EH (cell line): ENCODE measurements at places on chromosomes 1 and 21.

DNA sequence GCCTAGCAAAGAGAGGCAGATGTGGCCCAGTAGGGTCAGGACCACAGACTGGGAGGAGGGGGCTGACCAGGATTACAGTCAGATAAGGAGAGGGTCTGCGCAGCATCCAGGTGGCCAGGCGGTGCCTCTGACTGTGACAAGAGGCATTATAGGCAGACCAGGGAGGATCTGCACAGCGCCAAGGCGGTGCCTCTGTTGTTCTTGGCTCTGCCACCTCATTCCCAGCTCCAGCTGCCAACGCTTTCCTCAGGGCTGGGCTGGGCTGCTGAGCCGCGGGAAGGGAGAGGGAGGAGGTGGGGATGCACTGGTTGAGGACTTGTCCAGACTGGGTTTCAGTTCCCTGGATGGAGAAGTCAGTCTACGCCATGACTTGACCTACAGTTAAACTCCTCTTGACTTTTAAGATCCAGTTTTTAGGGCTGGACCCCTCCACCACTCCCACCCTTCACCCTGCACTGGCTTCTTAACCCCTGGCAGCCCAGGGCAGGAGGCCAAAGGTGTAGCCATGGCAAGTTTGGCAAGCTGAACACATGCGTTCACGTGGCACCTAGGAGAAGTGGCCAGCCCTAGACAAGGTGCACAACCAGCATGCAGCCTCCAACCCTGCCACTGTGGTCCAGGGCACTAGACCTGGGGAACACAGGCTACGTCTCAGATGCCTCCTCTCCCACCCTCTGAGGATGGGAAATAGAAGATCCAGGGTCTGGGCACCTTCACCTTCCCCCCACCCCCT, 4.5 kb upstream of the CRABP2 start:
- DNase-seq: peak; percentile 85

DNA sequence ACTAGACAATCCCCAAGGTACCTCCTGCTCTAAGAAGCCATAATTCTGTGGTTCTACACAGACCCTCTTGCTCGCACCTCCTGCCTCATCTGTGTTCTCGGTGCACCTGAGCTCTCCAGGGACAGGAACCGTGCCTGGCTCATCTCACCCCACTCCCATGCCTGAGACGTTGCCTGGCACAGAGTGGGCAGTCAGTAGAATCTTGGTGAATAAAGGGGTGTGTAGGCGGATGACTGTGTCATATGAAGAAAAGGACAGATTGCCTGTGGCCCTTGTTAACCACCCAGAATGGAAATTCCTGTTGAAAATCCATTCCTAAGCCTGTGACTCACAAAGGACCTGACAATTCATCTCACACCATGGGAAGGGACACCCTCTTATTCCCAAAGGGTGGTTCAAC, 92.9 kb downstream of the KCNN3 start:
- no peak for DNase-seq

- DNase-seq: no peak
Observed at GRCh38 chr1:162924179-162924578, 63.2 kb upstream of the CCDC190 start.

GRCh38 chr1:1117469-1117831, 1.6 kb upstream of the C1orf159 start:
- no peak for DNase-seq

DNA sequence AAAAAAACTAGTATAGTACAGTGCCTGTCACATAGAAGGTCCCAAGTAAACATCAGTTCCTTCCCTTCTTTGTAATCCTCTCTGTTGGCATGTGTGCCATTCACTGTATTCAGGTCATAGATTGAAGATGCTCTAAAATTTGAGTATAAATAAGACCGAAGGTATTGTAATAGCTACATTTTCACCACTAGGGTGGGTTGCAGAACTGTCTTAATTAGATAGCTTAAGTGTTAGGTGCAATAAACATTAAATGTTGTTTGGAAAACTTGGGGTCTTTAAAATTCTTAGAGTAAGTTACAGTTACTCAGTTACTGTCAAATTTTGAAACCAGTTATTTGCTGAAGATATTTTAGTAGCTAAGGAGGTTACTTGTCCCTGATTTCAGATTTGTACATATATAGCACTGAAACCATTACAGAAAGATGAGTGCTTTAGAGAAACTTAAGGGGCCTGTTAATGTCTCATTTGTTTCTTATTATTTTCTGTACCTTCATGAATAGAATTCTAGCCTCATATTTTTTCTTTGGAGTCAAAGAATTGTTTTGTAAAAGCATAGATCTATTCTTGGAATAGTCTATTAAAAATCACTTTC, 24.3 kb downstream of the PER3 start:
- peak; percentile 41 for DNase-seq

- no peak for DNase-seq
Observed at GRCh38 chr1:167554028-167554779, 642 bp upstream of the CREG1 start.

GRCh38 chr1:30981172-30981571, 72.6 kb upstream of the SDC3 start:
- no peak for DNase-seq

- no peak for DNase-seq
Observed at GRCh38 chr1:18151436-18152122, 44.0 kb downstream of the IGSF21 start.

- peak; percentile 28 for DNase-seq
Observed at GRCh38 chr1:186754542-186755145, 74.1 kb upstream of the PLA2G4A start.

DNA sequence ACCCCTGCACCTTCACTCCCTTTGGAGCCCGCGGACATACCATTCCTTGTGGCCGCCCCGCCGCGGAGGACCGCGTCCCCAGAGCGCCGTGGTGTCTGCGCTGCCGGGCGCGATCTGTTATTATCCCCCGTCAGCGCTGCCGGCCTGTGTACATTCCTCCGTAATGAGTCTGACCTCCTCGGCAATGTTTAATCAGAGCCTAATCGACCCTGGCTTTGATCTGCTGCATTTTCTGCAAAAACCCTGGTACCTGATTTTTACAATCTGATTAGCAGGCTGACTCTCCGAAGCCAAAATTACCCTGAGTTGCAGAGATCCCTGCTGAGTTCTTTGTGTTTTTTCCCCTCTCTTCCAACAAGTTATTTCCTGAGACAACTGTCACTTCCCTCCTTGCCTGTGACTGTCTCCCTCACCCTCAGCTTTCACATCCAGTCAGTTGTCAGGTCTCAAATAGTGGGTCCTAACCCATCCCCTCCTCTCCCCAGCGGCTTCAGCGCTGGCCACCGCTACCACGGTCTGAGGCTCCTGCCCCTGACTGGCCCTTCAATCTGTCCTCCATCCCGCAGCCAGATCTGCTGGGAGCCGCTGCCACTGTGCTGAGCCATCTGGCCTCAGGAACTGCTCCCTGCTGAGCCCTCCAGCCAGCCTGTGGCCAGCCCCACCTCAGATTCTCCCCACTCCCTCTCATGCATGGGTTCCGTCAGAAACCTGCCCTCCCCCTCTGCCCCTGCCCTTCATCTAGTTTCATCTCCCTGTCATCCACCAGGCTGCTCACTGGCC, 53.5 kb downstream of the GLIS1 start:
- DNase-seq: peak; percentile 42

- no peak for DNase-seq
Observed at GRCh38 chr1:118116909-118117308, 68.1 kb downstream of the SPAG17 start.

DNA sequence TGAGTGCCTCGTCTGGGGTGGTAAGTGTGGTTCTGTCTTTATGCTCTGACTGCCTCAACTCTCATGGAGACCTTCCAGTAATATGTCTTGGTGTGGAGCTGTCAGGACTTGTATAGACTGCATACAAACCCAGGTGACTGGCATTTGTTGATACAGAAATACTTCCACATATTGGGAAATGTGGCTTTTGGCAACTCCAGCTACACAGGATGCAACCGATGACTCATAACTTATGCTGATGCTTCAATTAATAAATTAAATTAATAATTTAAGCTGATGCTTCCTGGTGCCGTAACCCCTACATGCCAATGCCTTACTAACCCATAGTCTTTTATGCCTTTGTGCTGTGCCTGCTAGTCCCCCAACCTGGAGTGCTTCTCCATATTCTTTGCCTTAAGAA, 72.3 kb upstream of the ARTN start:
- peak; percentile 61 for DNase-seq

- no peak for DNase-seq
Observed at GRCh38 chr21:31564439-31564838, 95.1 kb upstream of the SOD1 start.

DNA sequence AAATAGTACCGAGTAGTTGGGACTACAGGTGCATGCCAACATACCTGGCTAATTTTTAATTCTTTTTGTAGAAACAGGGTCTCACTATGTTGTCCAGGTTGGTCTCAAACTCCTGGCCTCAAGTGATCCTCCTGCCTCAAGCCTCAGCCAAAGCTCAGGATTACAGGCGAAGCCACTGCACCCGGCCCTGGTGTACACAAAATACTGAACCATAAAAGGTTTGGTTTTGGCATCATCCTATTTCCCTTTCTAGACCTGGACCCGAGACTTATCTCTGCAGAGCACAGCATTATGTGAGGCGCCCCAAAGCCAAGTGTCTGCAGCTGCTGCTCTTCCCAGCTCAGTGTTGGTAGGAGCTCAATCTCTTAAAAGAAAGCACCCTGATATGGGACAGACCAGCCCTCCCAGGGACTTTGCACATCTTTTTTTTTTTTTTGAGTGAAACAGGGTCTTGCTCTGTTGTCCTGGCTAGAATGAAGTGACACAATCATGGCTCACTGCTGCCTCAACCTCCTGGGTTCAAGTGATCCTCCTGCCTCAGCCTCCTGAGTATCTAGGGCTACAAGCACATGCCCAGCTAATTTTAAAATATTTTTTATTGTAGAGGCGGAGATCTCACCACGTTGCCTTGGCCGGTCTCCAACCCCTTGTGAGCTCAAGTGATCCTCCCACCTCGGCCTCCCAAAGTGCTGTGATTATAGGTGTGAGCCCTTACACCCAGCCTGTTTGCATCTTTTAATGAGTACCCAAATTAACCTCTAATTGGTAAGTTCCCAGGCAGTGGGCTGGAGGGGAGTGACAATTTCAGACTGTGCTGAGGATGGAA, 20.4 kb downstream of the TEX35 start:
- DNase-seq: no peak

GRCh38 chr1:229310833-229311232, 32.0 kb downstream of the CCSAP start:
- DNase-seq: no peak

DNA sequence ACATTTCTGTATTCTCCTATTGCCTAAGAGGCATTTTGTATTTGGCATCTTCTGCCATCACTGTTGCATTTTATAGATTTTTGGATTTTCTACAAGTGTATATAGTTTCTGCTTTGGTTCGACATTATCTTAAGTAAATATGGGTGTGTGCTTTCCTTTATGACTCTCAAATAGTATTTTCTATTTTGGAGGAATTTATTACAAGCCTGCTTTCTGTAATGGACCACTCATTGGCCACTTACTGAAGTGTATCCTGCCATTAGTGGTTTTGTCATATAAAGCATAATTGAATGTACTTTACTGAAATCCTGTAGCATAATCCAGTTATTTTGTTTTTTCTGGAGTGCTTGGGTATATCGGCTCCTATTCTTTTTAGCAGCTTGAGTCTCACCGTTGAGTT, 184.3 kb downstream of the PATJ start:
- DNase-seq: no peak

- DNase-seq: peak; percentile 72
Observed at GRCh38 chr1:10679496-10680220, 116.8 kb downstream of the CASZ1 start.

DNA sequence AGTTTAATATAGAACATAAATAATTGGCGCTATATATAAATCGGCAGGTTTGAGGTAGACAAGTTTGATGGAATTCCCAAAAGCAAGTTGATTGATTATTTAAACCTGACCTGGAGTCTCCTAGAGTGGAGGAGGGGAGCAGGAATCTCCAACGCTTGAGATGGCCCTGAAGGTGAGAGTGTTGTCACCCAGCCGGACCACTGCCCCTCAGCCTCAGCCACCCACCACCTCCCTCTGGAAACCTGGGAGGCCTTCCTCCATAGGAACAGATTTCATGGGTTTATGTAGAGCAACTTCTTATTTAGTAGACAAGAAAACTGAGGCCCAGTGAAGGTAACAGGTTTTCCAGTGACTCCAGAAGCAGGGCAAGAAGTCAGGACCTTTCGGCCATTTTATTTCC, 389.5 kb downstream of the KIF26B start:
- DNase-seq: no peak

DNA sequence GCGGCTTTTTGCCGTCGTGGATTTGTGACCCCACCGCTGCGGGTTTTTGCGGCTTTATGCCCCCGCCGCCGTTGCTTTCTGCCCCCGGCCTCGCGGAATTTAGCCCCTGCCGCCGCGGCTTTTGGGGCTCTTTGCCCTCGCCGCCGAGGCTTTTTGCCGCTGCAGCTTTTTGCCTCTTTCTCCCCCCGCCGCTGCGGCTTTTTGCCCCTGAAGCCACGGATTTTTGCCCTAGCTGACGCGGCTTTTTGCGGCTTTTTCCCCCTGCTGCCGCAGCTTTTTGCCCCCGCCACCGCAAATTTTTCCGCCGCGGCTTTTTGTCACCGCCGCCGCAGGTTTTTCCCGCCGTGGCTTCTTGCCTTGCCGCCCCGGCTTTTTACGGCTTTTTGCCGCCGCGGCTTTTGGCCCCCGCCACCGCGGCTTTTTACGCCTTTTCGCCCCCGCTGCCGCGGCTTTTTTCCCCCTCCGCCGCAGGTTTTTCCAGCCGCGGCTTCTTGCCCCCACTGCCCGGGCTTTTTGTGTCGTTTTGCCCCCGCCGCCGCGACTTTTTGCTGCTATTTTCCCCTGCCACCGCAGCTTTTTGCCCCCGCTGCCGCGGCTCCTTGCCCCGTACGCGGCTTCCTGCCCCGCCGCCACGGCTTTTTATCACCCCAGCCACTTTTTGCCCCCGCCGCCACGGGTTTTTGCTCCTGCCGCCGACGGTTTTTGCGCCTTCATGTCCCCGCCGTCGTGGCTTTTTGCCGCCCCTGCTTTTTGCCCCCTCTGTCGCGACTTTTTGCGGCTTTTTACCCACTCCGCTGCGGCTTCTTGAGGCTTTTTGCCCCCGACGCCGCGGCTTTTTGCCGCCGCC, 3933.6 kb downstream of the SRGAP2C start:
- no peak for DNase-seq

GRCh38 chr1:53260631-53261247, 22.4 kb upstream of the MAGOH start:
- no peak for DNase-seq

DNA sequence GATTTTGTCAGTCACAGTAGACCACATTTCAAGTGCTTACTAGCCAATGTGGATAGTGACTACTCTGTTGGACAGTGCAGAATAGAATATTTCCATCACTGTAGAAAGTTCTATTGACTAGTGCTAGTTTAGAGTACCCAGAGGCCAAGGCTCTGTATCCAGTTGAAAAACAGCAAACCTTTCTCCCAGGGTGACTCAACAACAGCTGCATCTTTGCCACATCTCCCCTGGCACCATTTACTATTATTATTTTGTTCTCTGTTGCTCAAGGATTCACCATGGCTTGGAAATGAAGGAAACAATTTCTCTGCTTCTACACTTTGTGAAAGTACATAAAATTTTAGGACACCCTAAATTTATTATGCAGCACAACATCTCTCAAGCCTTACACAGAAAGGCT, 85.3 kb upstream of the WDR26 start:
- DNase-seq: no peak

GRCh38 chr1:56147459-56147858, 431.9 kb downstream of the PLPP3 start:
- DNase-seq: no peak

GRCh38 chr1:1068517-1069055, 5.5 kb downstream of the RNF223 start:
- DNase-seq: no peak

GRCh38 chr1:229019663-229020271, 251.1 kb upstream of the RAB4A start:
- DNase-seq: no peak
